ENCODE measurements at places on chromosomes 7 and 10.
A peak's percentile ranks its signal among the peaks of the same experiment; 100 is the strongest.

GRCh38 chr7:64599359-64599758 is 36.5 kb upstream of the ZNF680 start:
- no peak for DNase-seq

GRCh38 chr7:149773446-149774236 is at the start of gene ZNF467:
ZNF467 (minus strand) TSS chr7:149773588; CDS start chr7:149771032, 2,556 bp downstream.
- DNase-seq, result peak; percentile 12

DNA sequence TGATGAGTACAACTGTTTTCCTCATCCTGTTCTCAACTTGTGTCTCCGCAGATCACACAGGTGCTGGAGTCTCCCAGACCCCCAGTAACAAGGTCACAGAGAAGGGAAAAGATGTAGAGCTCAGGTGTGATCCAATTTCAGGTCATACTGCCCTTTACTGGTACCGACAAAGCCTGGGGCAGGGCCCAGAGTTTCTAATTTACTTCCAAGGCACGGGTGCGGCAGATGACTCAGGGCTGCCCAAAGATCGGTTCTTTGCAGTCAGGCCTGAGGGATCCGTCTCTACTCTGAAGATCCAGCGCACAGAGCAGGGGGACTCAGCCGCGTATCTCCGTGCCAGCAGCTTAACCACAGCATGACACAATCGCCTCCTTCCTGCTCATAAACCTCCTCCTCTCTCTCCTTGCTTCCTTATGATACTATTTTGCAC is 126.7 kb upstream of the PRSS58 start:
- DNase-seq, result peak; percentile 43

GRCh38 chr10:132129431-132129830 is 57.3 kb upstream of the DPYSL4 start:
- DNase-seq, result no peak

GRCh38 chr7:135359615-135360014 is 126.0 kb downstream of the STRA8 start:
- no peak for DNase-seq

DNA sequence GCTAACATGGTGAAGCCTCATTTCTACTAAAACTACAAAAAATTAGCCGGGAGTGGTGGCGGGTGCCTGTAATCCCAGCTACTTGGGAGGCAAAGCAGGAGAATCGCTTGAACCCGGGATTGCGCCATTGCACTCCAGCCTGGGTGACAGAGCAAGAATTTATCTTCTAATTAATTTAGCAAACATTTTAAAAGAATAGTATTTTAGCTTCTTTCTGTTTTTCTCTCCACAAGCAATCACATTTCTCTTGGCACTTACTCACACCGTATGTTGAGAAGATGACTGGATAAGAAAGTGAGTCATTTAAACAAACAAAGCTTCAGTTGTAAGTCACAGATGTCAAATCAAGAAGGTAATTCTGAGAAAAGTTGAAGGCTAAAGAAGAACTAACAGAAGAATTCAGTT is 264.0 kb downstream of the ARL4A start:
- peak; percentile 5 for DNase-seq

DNA sequence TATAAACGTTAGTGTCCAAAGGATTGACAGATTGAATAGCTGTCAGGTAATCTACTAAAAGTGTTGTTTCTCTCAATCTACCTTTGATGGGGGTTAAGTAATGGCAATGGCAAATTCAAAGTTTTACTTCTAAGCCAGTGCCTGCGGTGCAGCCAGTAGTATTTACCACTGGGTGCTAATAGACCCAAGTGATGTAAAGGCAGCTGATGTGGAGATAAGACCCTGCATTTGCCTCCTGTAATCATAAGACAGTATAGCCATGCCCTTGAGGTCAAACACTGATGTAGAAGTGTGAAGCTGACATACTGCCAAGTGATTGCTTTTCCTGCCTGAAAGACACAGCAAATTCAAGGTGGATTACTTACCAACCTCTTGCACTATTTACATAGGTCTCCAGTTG is 572.0 kb downstream of the GRID1 start:
- DNase-seq, result no peak

GRCh38 chr7:138618933-138619332 is 82.2 kb downstream of the SVOPL start:
- DNase-seq, result no peak

All from fibroblast of skin of left biceps (primary cell).